ENCODE measurements at places on chromosomes 7 and 10.
A peak's percentile ranks its signal among the peaks of the same experiment; 100 is the strongest.

GRCh38 chr10:6843894-6844650 is 264.0 kb upstream of the PRKCQ start:
- no peak overlapping the region for H3K27ac ChIP-seq
- H3K4me1 ChIP-seq = peaks cover 4% of the 10 kb centered on the region
- H3K27me3 ChIP-seq = peaks cover 6% of the 10 kb centered on the region
- H3K36me3 ChIP-seq = no peaks in the 10 kb centered on the region

DNA sequence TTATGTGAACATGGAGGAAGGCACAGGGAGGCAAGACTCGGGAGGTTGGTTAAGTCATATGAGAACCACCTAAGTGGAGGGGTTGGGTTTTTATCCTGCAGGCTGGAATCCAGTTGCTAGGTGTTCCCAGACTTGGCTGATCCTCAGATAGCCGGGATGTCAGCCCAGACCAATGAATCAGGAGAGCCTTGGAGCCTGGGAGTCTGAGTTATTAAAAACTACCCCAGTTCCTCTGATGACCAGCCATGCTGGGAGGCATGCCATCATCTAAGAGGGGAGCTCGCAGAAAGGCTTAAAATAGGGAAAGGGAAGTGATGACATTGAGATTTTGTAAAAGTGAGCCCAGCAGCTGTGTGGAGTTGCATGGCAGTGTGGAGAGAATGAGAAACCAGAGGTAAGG is 238.1 kb downstream of the ZNF248 start:
- no peaks in the 10 kb centered on the region for H3K36me3 ChIP-seq
- no peak overlapping the region for H3K27ac ChIP-seq
- DNase-seq = no peak
- no peaks in the 10 kb centered on the region for H3K27me3 ChIP-seq

DNA sequence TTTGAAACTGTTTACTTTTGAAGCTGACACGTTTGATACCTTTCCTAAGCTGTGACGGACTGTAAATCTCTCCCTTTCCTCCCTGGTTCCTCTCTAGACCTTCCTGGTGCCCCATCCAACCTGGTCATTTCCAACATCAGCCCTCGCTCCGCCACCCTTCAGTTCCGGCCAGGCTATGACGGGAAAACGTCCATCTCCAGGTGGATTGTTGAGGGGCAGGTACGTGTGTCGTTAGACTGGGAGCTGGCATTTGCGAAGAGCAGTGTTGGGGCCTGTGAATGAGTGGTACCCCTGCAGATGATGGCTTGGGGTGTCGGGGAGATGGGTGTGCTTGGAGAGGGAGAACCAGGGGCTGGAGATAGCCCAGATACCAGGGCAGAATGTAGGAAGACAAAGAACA is 602.7 kb upstream of the FOXK1 start:
- no peak overlapping the region for H3K27ac ChIP-seq
- H3K4me3 ChIP-seq = no peak overlapping the region
- H3K36me3 ChIP-seq = no peaks in the 10 kb centered on the region
- H3K4me1 ChIP-seq = no peaks in the 10 kb centered on the region
- no peak for DNase-seq
- H3K27me3 ChIP-seq = no peaks in the 10 kb centered on the region

GRCh38 chr7:38425509-38425908 is 152.1 kb upstream of the TARP start:
- H3K27ac ChIP-seq = no peak overlapping the region
- H3K4me3 ChIP-seq = no peak overlapping the region
- H3K36me3 ChIP-seq = no peaks in the 10 kb centered on the region
- DNase-seq = no peak
- H3K4me1 ChIP-seq = peaks cover 52% of the 10 kb centered on the region
- no peaks in the 10 kb centered on the region for H3K27me3 ChIP-seq

DNA sequence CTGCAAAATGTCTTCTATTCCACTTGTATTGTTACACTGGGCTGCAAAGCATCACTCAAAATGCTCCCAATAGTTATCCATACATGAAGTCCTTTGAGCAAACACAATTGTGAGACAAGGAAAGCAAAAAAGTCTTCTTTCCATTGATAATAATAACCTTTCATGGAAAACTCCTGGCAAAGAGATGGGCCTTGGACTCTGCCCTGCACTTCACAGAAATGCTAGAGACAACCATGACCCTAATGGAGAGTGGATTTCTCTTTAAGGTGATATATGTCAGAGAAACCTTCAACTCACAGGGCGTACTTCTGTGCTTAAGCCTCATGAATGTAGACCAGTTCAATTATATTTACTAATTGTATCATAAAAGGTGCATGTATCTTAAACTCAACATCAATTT is 19.4 kb downstream of the SLC26A3 start:
- no peaks in the 10 kb centered on the region for H3K36me3 ChIP-seq
- H3K27ac ChIP-seq = no peak overlapping the region
- H3K4me1 ChIP-seq = peaks cover 14% of the 10 kb centered on the region
- DNase-seq = no peak
- no peak overlapping the region for H3K4me3 ChIP-seq

- H3K4me3 ChIP-seq = no peak within 1 kb of the TSS
- H3K36me3 ChIP-seq = no peaks in the 10 kb centered on the region
- no peaks in the 10 kb centered on the region for H3K4me1 ChIP-seq
- no peak within 1 kb of the TSS for H3K27ac ChIP-seq
- no peaks in the 10 kb centered on the region for H3K27me3 ChIP-seq
- no peak for DNase-seq
These were observed at the start of gene MALRD1 for GRCh38 chr10:19048489-19048888. TSS of gene MALRD1 (plus strand) at chr10:19048801. CDS start at chr10:19048939, 138 bp downstream.

DNA sequence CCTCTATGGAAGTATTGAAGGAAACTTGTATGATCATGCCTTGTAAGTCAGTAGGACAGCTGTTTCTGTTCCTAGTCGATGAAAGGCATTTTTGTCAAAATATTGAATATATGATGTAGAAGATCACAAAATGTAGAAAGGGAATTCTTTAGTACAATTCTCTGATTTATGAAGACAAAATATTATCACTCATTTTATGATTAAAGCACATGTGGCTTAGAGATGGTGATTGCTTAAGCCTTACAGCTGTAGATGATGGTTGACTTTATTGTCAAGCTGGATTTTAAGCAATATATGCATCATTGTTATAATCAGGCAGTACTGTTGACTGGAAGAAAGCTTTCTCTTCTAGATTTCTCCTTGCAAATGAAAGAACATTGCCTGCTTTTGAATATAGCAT is 26.4 kb downstream of the MXI1 start:
- no peak overlapping the region for H3K27ac ChIP-seq
- no peak for DNase-seq
- H3K4me3 ChIP-seq = no peak overlapping the region
- H3K27me3 ChIP-seq = no peaks in the 10 kb centered on the region
- peaks cover 10% of the 10 kb centered on the region for H3K4me1 ChIP-seq

DNA sequence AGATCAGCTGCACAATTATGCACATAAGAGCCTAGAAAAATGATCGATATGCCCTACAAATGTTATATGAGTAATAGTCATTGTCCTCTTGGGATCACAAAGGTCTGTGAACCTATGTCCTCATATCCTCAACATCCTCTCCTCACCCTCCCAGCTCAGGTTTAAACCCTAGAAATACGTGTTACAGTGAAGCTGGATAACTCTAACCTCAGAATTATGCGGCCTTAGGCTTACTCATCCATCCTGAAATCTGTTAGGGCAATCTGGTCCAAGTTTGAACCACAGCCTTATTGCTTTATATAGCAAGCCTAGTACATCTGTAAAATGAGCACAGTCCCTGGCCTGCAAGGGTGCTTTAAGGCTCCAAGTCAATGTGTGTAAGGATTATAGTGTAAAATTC is 84.2 kb upstream of the FRMD4A start:
- no peak overlapping the region for H3K27ac ChIP-seq
- H3K4me1 ChIP-seq = peaks cover 12% of the 10 kb centered on the region
- DNase-seq = no peak

GRCh38 chr10:124403548-124403947 is 15.2 kb downstream of the OAT start:
- H3K27me3 ChIP-seq = no peaks in the 10 kb centered on the region
- H3K36me3 ChIP-seq = peaks cover 31% of the 10 kb centered on the region
- H3K4me3 ChIP-seq = no peak overlapping the region
- DNase-seq = peak; percentile 33
- peaks cover 5% of the 10 kb centered on the region for H3K4me1 ChIP-seq
- no peak overlapping the region for H3K27ac ChIP-seq

DNA sequence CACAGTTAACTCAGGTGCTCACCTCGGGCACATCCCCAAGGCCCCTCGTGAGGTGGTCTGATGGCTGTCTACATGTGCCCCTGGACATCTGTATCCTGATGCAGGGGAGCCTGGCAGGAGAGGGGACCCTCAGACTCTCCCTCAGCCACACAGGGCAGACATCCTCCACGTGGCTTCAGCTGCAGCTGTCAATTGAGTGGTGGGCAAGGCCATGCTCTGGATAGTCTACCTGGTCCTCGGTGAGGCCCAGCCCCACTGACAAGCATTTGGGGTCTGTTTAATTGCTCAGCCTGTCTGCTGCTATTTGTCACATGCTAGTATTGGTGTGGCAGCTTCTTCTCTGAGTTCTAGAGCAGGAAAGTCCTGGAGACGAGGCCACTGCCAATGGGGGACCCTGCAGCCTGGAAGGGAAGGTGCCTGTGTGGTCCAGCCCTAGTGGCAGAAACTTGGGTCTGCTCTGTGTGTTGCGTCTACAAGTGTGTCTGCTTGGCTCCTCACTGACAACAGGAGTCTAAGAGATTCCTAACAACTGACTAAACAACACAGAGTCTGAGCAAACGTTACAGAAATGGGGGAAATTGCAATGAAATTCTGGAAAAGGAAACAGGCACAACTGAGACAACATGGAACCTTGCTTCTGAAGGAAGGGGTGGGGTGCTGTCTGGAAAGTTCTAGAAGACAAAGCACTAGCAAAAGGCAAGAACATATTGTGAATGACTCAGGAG is 59.3 kb upstream of the IGFBP3 start:
- no peak for DNase-seq
- peaks cover 12% of the 10 kb centered on the region for H3K4me1 ChIP-seq
- peaks cover 23% of the 10 kb centered on the region for H3K36me3 ChIP-seq
- H3K4me3 ChIP-seq = no peak overlapping the region
- no peak overlapping the region for H3K27ac ChIP-seq

DNA sequence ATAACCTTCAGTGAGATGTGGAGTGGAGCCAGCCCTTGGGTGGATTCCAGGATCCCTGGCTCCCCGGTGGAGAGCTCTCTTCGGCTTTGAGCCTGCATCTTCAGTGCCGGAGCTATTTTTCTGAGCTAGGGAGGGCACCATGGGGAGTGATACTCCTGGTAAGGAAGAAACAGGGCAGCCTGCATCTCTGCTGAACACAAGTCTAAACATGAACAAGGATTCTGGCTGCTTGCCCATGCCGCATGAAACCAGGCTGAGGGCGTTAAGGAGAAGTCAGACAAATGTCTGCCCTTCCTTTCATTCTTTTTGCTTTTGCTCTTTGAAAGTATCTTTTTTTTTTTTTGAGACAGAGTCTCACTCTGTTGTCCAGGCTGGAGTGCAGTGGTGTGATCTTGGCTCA is 60.4 kb downstream of the EVX1 start:
- no peaks in the 10 kb centered on the region for H3K36me3 ChIP-seq
- H3K27me3 ChIP-seq = peaks cover 12% of the 10 kb centered on the region
- no peaks in the 10 kb centered on the region for H3K4me1 ChIP-seq

DNA sequence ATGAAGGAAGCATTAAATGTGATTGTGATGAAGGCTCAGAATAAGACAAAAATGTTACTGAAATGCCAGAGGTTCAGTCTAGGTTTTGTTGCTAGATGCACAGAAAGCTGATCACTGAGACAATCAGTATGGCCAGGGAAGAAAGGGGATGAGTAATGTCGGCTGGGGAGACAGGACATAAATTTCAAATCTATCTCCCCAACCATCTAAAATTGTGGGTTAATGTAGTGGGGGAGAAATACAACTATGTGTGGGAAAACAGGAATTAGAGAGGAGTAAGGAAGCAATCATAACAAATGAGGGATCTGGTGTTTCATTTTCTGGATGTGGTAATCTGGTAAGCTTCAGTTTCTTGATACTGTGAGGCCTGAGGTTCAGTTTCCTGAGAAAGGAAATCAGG is 1111.0 kb downstream of the XPNPEP1 start:
- no peaks in the 10 kb centered on the region for H3K27me3 ChIP-seq
- no peaks in the 10 kb centered on the region for H3K4me1 ChIP-seq
- H3K27ac ChIP-seq = no peak overlapping the region
- no peak overlapping the region for H3K4me3 ChIP-seq

- H3K4me3 ChIP-seq = no peak overlapping the region
- H3K27me3 ChIP-seq = no peaks in the 10 kb centered on the region
- no peak for DNase-seq
- H3K27ac ChIP-seq = no peak overlapping the region
- H3K4me1 ChIP-seq = no peaks in the 10 kb centered on the region
- H3K36me3 ChIP-seq = no peaks in the 10 kb centered on the region
These were observed 527.8 kb downstream of the LRMDA start for GRCh38 chr10:75959209-75959608.

GRCh38 chr10:58028597-58029366 is 238.9 kb downstream of the IPMK start:
- no peaks in the 10 kb centered on the region for H3K36me3 ChIP-seq
- no peaks in the 10 kb centered on the region for H3K27me3 ChIP-seq
- H3K4me1 ChIP-seq = no peaks in the 10 kb centered on the region

DNA sequence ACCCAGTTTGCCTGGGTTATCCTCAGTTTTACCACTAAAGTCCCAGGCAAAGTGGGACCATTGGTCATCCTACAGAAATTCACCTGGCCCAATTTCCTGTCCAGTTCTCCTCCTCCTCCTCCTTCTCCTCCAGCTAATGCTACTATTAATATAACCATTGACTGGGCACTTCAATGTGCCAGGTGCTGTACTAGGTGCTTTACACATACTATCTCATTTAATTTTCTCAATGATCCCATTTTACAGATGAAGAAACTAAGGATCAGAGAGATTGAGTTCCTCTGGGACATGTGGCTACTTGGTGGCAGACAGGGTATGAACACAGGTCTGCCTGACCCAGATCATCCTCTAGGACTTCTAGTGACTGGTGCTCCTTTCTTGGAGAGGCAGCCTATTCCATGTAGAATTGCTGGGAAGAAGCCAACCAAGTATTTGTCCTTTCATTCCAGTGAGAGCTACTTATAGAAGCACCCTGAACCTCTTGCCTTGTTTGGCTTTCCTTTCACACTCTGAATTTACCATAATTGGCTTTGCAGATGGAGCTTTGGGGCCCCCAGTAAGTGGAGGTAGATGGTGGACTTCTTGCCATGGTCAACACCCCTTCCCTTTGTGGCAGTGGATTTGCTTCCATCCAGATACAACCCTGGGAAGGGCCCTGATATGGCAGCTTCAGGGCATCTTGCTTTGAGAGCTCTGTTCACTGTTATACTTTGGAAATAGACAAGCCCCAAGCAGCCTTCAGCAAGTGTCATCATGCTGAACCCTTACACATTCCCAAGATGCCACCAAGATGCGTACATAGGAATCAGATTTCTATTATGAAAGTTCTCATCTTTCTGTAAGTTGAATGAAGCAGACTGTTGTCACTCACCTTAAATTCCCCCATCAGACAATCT is 78.7 kb downstream of the MYOF start:
- H3K27ac ChIP-seq = no peak overlapping the region
- no peak for DNase-seq
- peaks cover 2% of the 10 kb centered on the region for H3K4me1 ChIP-seq
- peaks cover 3% of the 10 kb centered on the region for H3K36me3 ChIP-seq

GRCh38 chr10:97539523-97540200 is 32.9 kb upstream of the ANKRD2 start:
- H3K36me3 ChIP-seq = no peaks in the 10 kb centered on the region
- no peak for DNase-seq
- no peak overlapping the region for H3K4me3 ChIP-seq
- peaks cover 23% of the 10 kb centered on the region for H3K4me1 ChIP-seq
- no peaks in the 10 kb centered on the region for H3K27me3 ChIP-seq
